ENCODE measurements at places on chromosomes 11 and 22.

DNA sequence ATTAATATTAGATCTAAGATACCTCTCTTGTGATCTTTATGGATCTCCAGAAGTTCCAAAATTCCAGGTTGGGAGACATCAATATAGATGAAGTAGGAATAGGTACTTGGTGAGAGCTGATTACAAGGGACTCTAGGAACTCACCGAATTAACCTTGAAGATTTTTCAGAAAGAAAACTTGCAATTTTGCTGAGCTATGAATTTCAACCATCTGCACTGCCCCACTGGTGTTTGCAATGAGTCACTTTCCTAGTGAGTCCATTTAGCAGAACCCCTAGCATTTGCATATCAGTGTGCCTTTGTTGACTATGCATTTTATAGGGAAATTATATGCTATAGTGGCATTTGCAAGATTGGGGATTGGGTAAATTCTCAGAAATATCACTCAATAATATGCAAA is 122.0 kb downstream of the CTNND1 start:
- no peak for DNase-seq

DNA sequence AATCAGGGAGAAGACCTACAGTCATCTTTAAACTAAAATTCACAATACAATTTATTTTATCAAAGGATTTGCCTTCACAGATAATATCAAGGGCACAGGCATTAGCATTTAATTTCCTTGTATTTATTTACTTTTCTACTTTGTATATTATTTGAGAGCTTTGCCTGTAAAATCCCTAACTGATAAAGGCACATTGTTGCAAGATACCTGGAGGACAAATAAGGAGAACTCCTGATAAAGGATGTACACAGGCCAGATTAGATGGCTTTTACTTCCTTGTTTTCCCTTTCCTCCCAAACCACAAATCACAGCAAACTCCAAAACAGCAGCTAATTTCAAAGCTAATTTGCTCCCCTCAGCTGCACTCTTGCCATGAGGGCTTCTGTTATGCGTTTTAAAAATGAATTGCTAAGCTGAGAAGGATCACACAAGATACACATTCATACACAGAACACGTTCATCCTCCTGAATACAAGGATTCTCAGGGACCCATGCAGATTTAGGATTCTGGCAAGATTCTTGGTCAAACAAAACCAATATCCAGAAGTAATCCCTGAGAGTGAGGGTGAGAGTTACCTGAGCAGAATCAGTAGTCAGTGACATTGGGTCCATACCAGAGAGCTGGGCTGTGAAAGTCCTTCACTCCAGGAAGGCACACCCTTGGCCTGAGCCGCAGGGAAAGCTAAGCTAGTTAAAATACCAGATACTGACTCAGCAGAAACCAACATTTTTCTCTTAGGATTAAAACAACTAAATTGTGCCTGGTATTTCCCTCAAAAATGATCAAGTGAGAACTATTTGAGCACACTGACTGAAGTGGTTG is 100.3 kb upstream of the CLPB start:
- DNase-seq = no peak

DNA sequence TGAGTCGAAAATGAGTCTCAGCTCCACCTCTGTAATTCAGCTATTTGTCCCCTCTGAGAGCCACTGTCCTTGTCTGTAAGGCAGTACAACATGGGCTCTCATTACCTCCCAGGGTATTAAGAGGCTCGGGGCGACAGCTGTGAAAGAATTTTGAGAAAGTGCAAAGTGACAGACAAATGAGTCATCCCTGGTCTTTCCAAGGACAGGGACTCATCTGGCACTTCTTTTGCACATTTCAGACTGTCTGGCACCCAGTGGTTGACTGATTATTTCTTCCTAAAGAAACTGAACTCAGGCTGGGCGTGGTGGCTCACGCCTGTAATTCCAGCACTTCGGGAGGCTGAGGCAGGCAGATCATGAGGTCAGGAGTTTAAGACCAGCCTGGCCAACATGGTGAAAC is 62.1 kb upstream of the ARFGAP3 start:
- DNase-seq = no peak

DNA sequence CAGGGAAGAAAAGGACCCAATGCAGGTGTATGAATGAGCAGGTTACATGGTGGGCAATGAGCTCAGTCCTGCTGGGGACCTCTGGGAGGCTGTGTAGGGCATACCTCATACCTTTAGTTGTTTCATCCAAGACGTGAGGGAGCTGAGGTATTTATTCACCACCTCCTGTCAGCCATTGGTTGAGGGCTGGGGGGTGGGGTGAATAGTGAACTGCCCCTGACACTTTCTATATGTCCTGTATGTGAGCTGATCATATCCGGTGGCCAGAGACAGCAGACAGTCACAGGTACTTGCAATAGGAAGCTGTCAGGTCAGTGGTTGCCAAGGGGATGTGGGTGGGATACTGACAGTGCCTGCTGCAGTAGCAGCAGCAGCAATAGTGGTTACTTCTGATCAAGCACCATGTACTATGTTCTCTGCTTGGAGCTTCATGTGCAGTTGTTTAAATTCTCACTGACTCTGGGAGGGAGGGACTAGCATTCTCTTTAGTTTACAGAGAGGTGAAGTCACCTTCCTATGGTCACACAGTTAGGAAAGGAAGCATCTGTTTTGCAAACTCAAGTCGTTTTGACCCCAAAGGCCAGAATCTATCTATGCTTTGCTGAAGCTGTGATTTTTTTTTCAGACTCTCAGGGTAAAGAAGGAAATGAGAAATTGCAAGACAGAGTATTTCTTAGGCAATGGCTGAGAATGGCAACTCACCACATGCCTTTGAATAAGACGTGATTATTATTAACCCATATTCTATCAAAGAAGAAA is 54.0 kb downstream of the MIAT start:
- DNase-seq = no peak

DNA sequence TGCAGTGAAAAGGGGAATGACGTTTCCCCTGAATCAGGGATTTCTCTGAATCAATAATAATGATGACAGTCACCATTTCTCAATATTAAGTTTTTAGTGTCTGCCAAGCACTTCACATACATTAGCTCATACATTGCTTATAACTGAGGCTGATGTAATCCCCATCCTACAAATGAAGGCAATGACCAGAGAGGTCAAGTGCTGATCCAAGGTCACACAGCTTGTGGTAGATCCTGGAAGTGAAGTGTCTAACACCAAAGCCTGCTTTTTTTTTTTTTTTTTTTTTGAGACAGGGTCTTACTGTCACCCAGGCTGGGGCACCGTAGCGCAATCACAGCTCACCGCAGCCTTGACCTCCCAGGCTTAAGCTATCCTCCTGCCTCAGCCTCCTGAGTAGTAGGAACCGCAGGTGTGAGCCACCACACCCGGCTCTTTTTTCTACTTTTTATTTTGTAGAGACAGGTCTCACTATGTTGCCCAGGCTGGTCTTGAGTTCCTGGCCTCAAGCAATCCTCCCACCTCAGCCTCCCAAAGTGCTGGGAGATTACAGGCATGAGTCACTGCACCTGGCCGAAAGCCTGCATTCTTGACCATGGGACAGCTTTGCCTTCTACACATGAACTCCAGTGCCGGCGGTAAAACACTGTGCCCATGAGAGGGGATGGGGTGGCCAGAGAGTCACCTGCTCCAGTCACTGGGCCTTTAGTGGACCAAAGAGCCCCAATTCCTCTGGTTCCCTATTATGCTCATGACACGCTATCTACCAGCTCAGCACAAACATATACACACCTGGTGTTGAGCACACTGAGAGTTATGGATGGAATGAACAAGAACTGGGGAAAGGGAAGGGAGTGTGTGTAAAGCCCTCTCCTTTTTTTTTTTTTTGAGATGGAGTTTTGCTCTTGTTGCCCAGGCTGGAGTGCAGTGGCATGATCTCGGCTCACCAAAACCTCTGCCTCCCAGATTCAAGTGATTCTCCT is 17.4 kb downstream of the ARHGAP1 start:
- DNase-seq = no peak

- DNase-seq = no peak
Measured at GRCh38 chr22:19429950-19430889, 1.3 kb downstream of the HIRA start.

GRCh38 chr11:8233691-8234424 is 29.8 kb downstream of the LMO1 start:
- DNase-seq = no peak

DNA sequence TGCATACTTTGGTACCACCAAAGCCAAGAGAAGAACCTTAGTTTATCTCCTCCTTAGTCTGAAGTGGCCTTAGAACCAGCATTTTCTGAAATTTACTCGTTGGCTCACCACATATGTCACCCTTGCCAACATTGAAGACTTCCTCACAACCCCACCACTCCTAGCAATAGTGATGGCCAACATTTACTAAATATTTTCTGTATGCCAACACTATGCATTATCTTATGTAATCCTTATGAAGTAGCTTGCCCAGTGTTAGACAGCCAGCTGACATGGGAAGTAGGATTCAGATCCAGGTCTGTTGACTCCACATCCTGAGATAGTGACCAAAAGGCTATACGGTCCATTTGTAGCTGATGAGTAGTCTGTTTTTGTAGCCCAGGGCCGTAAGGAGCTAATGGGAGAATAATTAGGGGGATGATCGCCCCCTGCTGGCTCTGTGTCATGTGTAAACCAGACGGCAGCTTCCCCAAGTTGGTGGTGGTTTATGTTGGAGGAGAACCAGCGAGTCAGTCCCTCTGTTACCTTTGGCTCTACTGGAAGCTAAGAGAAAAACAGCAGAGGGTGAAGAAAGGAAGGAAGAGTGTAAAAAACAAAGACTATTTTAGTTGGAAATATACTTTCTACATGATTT is 120.5 kb upstream of the RASSF10 start:
- DNase-seq = peak; percentile 70

DNA sequence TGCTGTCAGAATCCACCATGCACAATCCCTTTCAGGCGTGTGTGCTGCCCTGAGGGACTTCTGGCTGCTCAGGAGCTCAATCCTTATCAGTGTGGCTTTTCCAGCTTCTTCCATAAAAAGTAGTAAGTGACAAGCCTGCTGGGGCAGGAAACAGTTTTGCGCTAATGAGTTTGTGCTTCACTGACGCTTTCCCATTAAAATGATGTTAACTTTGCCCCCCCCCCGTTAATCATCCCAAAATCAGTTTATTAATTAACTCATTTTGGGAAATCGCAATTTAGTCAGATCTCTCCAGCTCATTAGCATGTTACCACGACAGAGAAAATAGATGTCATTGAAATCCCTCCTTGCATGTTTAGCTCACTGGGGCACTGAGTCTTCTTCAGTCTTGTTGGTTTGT is 186.5 kb upstream of the TENM4 start:
- no peak for DNase-seq
